Fibroblast of mammary gland (primary cell): ENCODE measurements at places on chromosomes 16 and 17.

DNA sequence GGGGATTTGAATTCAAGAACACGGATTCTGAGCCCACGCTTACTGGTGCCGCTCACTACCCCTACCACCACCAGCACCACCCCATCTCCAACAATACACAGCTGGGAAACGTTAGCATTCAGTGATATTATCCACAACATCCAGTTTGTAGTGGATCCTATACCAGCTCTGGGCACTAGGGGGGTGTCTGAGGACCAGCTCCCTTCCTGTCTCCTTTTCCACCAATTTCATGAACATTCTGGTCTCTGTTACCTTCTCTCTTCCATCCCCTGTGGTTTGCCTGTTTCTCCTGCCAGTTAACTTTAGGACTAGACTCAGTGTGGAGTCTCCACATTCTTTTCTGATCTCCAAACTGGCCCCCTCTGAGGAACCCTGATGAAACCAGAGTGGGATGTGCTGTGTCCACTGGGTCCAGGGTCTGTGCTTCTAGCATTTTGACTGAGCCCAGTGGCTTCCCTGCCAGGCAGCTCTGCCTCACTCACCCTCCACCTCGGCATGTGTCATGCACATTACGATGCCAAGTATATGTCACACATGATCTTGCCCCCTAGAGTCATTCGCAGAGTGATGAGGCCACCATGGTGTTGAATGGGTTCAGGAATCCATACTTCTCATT, 187.0 kb upstream of the CDH13 start:
- DNase-seq: no peak

- DNase-seq: no peak
Measured at GRCh38 chr17:56482229-56482628, 111.3 kb upstream of the NOG start.

- DNase-seq: no peak
Measured at GRCh38 chr16:85139881-85140339, 27.6 kb upstream of the CIBAR2 start.

DNA sequence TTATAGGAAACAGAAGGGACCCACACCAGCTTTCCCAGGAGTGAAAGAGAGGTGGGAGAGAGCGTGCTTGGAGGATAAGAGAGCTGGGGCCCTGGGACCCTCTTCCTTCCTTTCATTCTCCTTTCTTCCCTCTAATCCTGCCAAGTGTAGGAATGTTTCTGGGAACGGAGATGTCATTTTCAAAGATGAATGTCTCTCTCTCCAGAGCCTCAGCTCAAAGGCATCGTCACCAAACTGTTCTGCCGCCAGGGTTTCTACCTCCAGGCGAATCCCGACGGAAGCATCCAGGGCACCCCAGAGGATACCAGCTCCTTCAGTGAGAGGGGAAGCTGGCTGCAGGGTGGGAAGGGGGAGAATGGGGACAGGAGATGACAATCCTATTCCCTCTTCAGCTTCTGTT, 2.0 kb downstream of the FGF11 start:
- no peak for DNase-seq

- DNase-seq: no peak
Measured at GRCh38 chr17:5895276-5895675, 174.9 kb upstream of the WSCD1 start.

GRCh38 chr16:259226-259625, 16.5 kb downstream of the RGS11 start:
- DNase-seq: no peak

GRCh38 chr17:74945543-74945942, 9.8 kb downstream of the OTOP3 start:
- DNase-seq: no peak

GRCh38 chr16:85067426-85067825, 39.8 kb downstream of the KIAA0513 start:
- DNase-seq: no peak

- DNase-seq: no peak
Measured at GRCh38 chr17:34400301-34400931, 37.4 kb upstream of the CCL1 start.

DNA sequence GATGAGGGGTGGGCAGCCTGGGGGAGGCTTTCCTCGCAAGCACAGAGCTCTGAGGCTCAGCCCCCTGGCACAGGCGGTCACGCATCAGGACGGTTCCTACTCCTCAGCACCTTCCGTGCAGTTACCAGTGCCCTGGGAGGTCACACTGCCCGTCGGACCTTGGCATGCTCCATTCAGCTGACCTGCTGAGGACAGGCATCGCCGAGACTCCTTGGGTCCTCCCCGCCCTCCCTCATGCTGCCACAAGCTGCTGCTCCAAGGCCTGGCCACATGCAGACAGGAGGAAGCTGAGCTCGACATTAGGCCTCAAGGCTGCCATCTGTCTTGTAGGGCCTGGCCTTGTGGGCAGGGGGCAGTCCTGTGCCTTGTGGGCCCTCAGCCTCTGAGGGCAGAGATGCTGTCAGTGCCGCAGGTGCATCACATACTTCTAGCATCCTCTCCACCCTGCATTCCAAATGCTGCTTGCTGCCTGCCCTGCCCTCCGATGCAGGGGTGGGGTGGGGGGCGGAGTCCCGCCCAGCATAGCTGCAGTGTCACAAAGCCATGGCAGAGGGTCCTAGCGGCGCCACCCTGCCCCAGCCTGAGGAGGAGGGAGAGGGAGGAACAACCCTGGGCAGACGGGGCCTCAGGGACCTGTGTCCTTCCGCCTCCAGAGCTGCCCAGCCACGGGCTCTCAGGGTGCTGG, 9.3 kb downstream of the C16orf90 start:
- DNase-seq: no peak

DNA sequence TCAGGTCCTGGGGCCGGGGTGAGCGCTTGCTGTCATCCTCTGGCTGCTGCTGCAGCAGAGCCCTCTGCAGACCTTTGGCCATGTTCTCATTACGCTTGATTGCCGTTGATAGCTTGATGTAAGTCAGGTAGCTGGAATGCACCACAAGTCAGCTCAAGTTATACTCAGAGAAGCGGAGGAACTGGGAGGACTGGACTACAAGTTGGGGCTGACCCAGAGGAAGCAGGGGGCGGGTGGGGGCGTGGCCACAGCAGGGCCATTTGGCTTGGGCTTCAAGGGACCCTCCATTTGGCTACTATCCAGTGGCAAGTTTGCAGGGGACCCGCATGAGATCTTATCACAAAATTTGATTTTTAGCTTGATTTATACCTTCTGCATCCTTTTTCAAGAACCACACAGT, 19.0 kb upstream of the EVPL start:
- no peak for DNase-seq

DNA sequence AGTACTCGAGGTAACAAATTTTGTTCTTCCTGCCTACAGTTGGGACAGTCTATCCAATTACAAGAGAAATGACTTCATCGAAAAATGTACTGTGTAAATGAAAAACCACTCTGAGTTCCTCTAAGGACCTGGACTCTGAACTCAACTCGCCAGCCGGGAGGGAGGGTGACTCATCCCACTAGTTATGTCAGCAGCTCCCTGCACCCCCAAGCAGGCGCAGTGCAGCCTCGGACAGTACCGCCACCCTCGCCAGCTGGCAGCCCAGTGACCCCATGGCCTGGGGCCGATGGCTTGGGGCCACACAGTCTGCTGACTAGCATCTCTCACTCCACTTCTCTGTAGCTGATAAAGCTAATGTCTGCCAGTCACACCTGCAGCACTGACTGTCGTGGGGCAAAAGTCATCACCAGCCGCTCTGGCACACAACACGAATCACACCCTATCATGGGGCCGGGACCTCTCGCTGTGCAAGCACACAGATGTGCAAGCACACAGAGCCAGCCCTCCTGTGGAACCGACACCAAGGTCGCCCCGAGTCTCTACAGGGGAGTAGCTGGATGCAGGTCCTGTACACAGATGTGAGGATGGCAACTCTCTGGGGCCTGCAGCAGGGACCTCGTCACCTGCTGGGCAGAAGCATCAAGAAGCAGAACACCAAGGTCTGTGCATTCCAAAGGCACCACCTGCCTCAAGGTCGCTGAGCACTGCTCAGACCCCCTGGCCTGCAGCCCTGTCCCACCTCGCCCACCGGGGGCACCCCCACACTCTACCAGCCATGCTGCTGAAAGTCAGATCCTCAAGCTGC, 5.7 kb downstream of the CSNK1D start:
- DNase-seq: peak; percentile 99

DNA sequence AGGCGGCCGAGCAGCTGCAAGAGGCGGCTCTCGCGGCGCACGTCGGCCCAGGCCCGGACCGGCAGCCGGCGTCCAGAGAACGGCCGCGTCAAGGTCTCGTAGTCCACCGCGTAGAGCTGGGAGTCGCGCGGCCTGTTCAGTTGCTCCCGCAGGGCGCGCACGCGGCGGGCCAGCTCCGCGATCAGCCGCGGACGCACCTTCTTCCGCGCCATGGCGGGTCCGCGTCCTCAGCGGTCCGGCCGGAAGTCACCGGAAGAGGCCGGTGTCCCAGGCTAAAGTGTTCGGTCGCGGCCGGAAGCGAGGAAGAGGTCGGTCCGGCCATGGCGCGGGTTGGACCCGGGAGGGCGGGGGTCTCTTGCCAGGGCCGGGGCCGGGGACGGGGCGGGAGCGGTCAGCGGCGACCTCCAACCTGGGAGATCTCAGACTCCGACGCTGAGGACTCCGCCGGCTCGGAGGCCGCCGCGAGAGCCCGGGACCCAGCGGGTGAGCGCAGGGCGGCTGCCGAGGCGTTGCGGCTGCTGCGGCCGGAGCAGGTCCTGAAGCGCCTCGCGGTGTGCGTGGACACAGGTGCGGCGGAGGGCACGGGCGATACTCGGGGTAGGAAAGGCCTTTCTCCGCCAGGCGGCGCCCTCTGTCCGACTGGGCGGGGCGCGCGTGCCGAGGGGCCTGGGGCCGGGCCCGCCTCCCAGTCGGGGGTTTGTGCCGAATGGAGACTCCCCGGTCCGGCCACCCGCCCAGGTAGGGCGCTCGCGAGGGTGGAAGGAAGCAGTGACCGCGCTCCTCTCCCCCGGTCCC, at the start of gene MRPS34:
Gene MRPS34 (minus strand): TSS at position 227 of the 795 bp plus-strand sequence. CDS start 15 bp downstream, at position 212.
- peak; percentile 79 for DNase-seq

- DNase-seq: no peak
Measured at GRCh38 chr17:65515959-65516948, 45.2 kb downstream of the AXIN2 start.

GRCh38 chr17:52390422-52390821, 231.9 kb upstream of the CA10 start:
- DNase-seq: no peak

DNA sequence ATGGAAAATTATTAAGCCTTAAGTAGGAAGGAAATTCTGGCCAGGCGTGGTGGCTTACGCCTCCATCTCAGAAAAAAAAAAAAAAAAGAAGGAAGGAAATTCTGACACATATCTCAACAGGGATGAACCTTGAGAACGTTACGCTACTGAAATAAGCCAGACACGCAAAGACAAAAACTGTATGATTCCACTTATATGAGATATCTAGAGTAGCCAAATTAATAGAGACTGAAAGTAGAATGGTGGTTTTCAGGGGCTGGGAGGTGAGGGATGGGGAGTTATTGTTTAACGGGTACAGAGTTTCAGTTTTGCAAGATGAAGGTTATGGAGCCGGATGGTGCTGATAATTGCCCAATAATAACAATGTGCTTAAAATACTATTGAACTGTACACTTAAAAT, 16.2 kb upstream of the HNF1B start:
- no peak for DNase-seq

DNA sequence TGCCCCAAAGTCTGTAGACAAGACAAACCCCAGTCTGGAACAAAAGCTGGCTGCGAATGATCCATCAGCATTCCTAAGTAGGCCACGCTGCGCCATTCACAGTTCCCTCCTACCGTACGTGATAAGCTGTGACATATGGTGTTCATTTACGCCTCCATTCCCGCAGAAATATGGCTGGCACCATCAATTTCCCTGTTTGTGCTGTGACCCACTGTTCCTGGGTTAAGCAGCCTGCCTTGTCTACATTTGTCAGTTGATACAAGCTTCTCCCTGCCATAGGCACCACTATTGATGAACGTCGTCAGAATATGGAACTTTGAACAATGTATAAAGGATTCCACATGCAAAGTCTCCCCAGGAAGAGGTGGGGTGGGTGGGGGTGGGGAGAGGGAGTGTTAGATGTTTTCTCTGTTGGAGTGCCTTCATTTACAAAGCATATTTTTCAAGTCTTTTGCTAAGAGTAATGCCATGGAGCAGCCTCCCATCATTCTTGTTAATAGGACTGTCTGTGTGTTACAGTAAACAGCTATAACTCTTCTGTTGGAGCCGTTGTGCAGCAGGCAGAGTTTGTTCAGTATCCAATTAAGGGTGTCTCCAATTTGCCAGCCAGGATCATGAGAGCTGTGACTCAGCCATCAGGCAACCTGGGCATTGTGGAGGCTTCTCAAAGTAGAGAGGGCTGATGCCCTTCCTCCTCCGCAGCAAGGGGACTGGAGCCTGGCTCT, 294.6 kb downstream of the TMEM114 start:
- DNase-seq: no peak

DNA sequence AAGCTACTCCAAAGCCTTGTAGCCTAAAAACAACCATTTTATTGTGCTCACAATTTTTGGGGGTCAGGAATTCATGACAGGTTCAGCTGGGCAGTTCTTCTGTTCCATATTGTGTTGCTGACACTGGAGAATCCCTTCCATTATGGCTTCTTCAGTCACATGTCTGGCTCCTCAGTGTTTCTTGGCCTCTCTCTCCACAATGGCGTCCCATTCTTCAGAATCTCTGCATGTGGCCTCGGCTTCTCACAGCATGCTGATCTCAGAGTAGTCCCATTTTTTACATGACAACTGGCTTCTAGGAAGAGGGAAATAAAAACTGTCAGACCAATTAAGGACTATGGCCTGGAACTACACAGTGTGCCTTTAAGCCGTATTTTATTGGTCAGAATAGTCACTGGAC, 49.7 kb downstream of the NF1 start:
- DNase-seq: no peak

GRCh38 chr16:50584033-50584722, 36.0 kb downstream of the NKD1 start:
- DNase-seq: no peak

DNA sequence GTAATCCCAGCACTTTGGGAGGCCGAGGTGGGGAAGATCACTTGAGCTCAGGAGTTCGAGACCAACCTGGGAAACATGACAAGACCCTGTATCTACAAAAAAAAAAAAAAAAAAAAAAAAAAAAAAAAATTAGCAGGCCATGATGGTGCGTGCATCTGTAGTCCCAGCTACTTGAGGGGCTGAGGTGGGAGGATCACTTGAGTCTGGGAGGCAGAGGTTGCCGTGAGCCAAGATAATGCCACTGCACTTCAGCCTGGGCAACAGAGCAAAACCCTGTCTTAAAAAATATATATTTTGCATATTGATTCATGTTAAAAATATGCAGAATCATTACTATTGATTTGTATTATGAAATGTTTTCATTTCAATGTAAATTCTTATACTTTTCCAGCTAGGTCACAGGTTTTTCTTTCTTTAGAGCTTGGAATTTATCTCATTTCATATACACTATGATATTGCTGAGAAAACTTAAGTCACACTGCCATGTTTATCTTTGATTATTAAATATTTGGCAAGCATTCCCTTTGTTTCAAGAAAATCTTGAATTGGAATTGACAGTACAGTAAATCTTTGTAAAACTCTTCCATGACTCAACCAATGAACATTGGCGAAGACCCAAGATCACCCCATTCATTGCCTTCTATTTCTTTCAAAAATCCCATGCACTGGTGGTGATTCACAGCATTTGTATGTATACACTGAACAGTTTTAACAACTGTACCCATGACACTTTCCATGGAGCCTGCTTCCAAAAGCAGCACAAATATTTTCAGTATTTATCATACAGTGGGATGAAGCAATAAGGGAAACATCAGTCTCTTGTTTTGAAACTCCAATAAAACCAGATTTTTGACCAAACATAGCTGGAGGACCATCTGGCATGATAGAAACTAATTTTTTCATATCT, 83.5 kb upstream of the TNRC6A start:
- peak; percentile 100 for DNase-seq
